Umbilical cord (tissue), 2 donors: ENCODE measurements at places on chromosomes 1 and 21. TPM values are rescaled to one million over a fixed set of nuclear protein-coding genes. Genes with fewer than 3 reads are reported as not detected.

DNA sequence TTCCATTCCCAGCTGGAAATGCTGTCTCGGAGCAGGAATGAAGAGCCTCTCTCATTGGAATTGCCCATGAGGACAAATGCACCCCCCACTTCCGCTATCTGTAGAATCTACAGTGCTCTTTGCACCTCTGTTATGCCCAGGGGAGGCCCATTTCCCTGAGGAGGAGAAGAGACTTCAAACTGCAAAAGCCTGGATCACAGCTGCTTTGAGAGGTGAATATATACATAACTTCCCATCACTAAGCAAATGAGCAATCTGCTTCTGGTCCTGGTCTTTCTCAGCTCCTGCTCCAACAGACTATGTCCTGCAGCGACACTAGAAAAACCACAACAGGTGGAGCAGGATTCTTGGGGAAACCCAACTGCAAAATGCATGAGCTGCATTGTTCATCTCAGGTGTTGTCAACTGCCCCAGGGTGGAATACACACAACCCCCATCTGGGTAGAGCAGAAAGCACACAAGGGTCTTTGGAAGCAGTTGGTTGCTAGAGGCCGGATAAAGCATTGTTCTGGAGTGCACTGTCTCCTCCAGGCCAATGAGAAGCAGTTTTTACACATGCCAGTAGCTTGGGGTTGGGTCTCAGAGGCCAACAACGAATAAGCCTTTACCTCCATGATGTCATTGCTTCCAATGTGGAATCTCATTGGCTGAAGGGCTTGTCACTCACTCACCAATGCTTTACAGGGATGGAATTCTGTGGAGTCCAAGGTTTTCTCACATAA is 67.7 kb upstream of the RAB4A start:
- DNase-seq: peak; percentile 91

- no peak for DNase-seq
Measured at GRCh38 chr21:33984021-33984481, 68.4 kb upstream of the ATP5PO start.

CLCA1 gene
- total RNA-seq: 0.72 TPM

- no peak for DNase-seq
Measured at GRCh38 chr1:67717876-67718275, 32.9 kb downstream of the GADD45A start.

KRTAP10-1 gene
- total RNA-seq: not detected

DNA sequence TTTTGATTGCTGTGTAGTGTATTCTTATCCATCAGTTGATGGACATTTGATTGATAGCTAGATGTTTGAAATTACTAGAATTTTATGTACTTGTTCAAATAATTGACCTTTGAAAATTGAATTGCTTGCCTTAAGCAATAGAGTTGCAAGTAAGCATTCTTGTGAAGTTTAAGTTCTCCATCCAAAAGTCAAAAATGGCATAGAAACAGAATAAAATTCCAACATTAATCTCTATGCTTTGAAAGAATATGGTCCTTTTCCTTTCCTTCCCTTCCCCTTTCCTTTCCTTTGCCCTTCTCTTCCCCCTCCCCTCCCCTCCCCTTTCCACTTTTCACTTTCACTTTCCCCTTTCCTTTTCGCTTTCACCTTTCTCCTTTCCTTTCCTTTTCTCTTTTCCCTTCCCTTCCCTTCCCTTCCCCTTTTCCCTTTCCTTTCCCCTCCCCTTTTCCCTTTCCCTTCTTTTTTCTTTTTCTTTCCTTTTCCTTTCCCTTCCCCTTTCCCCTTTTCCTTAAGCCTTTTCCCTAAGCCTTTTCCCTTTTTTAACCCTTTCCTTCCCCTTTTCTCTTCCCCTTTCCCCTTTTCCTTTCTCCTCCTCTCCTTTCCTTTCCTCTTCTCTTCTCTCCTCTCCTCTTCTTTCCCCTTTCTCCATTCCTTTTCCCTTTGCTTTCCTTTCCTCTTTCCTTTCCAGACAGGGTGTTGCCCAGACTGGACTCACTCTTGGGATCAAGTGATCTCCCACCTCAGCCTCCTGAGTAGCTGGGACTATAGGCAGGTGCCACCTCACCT is 67.4 kb downstream of the SASS6 start:
- DNase-seq: no peak

ZFP69 gene
- total RNA-seq: 8.9 TPM

- DNase-seq: no peak
Measured at GRCh38 chr1:224959115-224959514, 29.6 kb downstream of the DNAH14 start.

CENPF gene
- total RNA-seq: 16.9 TPM

SLC5A9 gene
- total RNA-seq: 1.9 TPM

MCOLN2 gene
- total RNA-seq: not detected

PLA2G2A gene
- 12.3 TPM for total RNA-seq

DNA sequence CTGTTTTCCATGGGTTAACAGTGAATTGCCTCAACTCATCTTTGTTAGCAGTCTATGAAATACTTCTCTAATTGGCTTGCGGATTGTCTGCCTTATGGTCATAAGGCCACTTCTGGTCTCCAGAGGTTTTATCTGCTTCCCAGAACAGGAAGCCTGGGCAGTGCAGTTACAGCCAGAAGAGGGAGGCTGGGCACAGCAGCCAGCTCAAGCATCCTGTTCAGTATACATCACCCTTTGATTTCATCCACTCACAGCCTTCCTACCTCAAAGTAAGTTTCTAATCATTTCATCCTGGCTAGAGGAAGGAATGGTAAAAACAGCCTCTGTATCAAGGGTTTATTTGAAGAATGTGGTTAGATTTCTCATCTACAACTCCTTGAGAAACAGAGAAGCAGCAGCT is 311.5 kb upstream of the DEPDC1 start:
- peak; percentile 74 for DNase-seq

DNA sequence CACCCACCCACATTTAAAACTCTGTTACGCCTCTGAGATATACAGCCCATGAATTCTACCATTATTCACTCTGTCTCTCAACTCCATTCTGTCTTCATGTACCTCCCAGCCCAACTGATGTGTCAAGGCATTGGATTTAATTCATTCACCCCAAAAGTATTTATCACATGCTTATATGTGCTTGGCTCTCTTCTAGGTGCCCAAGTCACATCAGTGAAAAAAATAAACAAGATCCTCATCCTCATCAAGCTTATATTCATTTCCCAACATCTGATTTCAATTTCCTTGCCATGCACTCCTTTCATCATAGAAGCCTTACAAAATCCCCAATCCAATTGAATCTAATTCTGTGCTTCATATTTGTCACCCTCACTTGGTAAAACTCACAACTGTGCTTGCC is 967.6 kb downstream of the LTN1 start:
- no peak for DNase-seq

DNA sequence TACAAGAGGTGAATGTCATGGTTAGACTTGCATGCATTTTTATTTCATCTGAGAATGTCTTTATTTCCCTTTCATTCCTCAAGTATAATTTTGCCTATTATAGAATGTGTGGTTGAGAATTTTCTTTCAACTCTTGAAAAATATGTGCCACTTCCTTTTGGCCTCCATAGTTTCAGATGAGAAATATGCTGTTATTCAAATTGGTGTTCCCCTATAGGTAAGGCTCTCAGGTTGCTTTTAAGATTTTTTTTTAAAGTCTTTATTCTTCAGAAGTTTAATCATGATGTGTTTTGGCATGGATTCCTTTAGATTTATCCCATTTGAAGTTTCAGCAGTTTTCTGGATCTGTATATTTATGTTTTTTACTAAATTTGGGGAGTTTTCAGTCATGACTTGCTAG is 2.1 kb downstream of the MROH7 start:
- no peak for DNase-seq

- DNase-seq: no peak
Measured at GRCh38 chr1:8424539-8425116, 106.7 kb downstream of the SLC45A1 start.

USP24 gene
- 42.4 TPM for total RNA-seq

OR2L5 gene
- 3.4 TPM for total RNA-seq

SOX13 gene
- total RNA-seq: 7.9 TPM

GRCh38 chr1:170580636-170581440 is 48.9 kb downstream of the GORAB start:
- no peak for DNase-seq

DNA sequence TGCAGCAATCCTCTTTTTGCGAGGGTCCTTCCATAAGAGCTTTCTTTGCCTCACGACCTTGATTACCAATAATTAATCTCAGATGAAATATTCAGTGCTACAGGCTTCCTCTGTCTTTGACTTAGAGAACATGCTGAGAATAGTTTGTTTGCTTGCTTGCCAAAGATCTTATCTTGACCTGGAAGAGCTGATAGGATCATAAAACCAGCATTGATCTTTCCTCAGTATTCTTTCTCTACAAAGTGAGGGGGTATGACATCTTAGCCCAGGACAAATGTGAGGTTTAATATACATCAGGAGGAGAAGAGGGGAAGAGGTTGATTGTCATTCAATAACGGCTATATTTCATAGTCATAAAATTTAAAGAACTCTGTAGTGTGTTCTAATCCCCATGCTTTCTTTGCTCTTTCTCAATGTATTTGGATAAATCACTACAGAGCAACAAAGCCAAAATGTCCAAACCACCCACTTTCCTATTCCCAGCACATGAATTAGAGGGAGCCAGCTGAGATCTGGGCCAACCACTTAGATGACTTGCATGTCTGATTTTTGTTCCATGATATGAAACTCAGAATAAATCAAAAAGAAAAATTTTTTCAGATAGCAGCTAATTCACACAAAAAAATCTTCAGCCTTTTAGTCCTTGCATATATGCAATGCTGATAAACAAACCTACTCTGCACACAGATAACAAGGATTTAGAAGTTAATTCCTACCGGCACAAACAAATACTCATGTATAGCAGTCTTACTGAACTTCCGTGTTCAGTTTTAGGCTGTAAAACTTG is 50.5 kb upstream of the IPO9 start:
- peak; percentile 94 for DNase-seq

DNA sequence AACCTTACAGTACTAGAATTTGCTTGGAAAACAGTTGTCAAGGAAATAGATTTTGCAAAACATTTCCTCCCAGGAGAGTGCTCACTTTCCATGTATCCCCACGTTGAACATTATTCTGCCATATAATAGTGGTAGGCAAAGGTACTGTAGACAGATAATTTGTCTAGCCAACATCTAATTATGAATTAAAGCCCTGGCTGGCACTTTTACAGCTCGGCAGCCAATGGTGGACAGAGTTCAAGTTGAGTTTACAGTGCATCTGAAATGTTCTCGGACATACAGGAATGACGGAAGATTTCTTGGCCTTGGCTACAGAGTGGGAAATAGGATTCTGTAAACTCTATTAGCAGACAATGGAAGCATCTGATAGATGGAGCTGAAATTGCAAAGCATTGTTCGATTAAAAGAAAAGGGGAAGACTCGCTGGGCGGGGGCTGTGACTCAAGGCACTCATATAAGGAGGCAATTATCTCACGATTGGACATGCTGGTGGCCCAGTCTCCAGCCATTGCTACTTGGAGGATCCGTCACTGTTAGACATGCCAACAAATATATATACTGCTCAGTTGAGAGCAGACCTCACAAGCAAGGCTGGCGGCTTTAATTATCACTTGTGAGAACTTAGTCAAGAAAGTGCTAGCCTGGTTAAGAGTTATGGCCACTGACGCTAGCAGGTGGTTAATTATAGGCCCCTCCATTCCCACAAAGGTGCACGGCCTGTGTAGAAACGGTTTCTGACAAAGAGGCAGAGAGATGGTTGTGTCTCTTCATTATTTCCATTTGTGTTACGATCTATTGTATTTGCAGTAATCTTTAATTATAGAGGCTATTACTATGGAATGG is 48.0 kb downstream of the MAN1C1 start:
- no peak for DNase-seq

GRCh38 chr1:154791292-154792166 is 78.6 kb downstream of the KCNN3 start:
- no peak for DNase-seq

DNA sequence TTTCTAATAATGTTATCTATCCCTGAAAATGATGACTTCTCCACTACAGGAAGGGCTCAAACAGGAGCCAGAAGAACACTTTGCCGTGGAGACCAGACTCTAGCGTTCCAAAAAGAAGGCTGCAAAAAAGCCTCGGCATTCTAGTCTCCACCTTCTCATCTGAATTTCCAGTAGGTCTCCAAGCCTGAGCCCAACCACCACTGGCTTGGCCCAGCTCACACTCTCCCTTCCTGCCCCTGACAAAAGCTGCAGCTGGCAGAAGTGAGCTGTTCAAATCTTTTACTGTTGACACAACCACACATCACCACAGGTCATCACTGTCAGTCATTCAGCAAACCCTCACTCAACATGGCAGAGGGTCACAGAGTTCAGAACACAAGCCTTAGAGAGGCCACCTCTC is 69.3 kb downstream of the CAMK2N1 start:
- DNase-seq: no peak

HRNR gene
- total RNA-seq: 2.2 TPM

DNA sequence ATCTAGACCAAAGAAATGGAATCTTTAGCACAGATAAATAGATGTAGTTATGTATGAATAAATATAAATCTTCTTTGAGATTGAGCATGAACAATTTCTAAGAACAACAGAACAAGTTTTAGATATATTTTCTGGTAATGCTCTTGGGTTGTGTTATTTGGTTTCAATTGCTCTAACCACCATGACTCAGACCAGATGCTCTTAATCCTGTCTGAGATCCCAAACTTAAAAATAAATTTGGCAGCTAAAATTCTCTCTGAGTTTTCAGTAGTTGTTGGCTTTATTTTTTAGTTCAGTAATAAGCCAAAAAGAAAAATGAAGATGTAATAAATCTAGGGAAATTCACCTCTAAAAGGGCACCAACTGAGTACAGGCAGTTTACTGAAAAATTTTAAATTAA is 1693.4 kb downstream of the NCAM2 start:
- no peak for DNase-seq

- DNase-seq: no peak
Measured at GRCh38 chr1:199616947-199617346, 410.6 kb upstream of the NR5A2 start.

EDN2 gene
- 4.6 TPM for total RNA-seq

- no peak for DNase-seq
Measured at GRCh38 chr1:215476541-215476940, 90.6 kb upstream of the KCTD3 start.

DNA sequence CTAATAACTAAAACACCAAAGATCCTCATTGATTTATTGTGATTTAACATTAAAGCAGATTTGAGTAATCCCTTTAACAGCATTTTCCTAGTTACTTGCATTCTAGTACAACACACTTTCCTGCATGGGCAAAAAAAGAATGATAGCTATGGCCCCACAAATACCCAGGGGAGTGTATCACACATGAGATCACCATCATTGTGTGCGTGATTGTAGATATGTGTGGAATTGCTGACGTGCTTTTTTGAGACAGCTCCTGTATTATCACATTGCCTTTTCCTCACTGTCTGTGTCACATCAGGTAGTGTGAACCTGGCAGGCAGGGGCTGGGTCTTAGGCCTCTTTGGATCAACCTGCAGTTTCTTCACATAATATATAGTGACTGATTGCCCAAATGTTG is 48.5 kb upstream of the SAMD13 start:
- DNase-seq: no peak

GRCh38 chr21:35720208-35720731 is 340.1 kb downstream of the SETD4 start:
- peak; percentile 55 for DNase-seq

HAO2 gene
- not detected for total RNA-seq

GRCh38 chr1:51564124-51564523 is 45.1 kb upstream of the EPS15 start:
- DNase-seq: no peak
